ENCODE measurements at places on chromosomes 4 and X. TPM values are rescaled to one million over a fixed set of nuclear protein-coding genes. Genes with fewer than 3 reads are reported as not detected.

Gene PLP1
- 0.28 TPM for total RNA-seq

Gene TRPC5OS
- not detected for total RNA-seq

Gene GSX2
- total RNA-seq: not detected

Gene XKRX
- total RNA-seq: 0.90 TPM

Gene AFP
- total RNA-seq: 1.3 TPM

Gene TLR10
- not detected for total RNA-seq

Gene HMGN5
- total RNA-seq: 0.83 TPM
